B cell (primary cell): ENCODE measurements at places on chromosomes 3 and 15.
A peak's percentile ranks its signal among the peaks of the same experiment; 100 is the strongest.

DNA sequence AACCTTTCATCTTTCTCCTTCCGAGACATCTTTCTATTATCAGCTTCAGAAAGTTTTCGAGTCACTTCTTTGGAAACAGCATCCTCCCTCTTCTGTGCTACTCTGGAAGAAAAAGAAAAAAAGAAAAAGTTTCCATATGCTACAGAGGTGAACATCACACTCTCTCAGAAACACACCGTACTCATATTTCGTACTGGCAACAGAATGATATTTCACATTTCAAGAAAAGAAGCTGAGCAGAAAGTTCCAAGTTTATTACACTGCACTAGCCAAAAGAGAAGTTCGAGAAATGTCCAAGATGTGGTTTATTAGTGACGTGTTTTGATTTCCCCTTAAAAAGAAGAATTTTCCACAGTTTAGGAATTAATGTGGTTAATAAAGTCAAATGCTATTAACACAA is 6.0 kb downstream of the SSR3 start:
- no peak for DNase-seq

DNA sequence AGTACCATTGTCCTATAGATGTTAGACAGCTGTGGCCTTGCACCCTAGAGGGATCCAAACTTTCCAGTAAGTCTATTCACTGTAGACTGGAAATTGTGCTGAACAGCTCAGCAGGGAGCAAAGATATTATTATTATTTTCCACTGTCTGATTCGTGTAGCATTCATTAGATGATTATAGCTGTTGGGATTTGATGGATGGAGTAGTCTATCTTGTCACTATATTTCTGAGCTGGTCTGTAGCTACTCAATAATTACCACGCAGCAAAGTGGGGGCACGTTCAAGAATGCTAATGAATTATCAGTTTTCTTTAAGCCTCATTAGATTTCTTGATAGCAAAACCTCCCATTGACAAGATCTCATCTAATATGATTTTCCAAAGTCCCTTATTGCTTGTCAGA is 113.2 kb downstream of the RTP4 start:
- DNase-seq = no peak

GRCh38 chr3:112786002-112786590 is 60.6 kb downstream of the CD200R1L start:
- no peak for DNase-seq

DNA sequence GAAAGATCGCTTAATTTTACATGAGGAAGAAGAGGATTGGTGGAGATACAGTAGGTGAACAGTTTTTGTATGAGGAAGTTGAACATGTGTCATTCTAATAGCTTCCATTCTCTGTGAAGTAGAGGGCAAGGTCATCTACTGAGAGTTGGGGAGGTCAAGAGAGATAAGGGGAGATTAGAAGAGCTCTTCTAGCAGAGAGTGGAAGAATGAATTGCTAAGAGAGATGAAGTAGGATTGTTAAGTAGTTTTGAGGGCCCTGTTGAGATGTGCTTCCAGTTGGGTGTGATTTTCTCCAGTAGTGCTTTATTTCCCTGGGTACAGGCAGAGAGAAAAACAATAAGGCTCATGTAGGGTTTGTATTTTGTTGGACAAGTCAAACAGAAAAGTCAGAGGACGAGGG is 5.2 kb downstream of the OPA1 start:
- DNase-seq = no peak

DNA sequence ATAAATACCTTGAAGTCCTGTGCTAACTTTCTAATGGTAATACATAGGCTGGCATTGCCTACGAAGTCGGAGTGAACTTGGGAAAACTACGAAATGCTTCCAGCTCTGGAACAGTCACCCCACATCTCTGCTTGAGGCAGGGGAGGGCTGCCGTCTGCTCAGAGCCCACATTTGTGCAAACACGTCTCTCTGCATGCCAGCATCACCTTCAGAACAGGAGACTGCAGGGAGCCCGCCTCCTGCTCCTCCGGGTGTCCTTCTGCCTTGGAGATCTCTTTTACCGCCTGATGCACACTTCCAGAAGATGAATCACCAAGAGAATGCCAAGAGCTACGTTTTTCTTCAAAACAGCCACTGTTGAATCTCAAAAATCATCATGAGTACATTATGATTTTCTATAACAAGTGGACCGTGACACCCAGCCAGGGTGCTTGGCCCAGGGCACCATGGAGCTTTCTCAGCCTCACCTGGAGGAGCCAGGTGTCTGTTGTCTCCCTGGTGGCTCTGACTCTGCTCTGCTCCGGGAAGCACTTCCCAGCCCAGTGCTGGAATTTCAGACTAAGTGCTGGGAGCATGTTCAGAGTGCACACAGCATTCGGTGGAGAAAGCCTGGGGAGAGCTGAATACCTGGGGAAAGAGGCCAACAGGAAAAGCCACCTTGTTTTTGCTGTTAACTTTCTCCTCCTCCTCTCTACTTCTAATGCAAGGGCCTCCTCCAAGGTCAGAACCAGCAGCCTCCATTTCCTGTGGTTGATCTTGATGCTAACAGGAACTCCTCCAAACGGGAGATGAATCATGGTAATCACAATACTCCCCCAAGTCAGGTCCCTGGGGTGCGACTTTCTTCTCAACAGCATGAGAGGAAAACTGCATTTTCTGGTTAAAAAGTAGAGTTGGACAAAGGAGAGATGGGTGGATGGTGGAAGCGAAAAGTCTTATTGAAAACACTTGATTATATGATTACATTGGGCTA is 467.7 kb downstream of the GABRG3 start:
- DNase-seq = no peak

GRCh38 chr3:130404401-130404800 is 58.9 kb downstream of the COL6A5 start:
- DNase-seq = no peak

DNA sequence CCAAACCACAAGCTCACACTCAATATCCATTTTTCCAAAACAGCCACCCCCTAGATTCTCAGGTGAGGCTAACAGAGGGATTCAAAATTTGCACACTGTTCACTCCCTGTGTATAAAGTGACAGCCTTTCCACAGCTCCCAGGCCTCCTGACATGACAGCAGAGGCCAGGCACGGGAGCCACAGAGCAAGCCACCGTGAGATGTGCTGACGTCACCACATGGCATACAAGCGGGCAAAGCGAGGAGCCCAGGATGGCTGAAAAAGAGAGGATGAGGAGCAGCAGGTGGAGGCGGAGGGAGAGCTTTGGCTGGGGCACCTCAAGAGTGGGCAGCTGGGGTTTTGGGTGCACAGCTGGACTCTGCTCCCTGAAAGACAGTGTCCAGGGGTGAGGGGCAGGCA is 27.1 kb downstream of the EHD4 start:
- no peak for DNase-seq

DNA sequence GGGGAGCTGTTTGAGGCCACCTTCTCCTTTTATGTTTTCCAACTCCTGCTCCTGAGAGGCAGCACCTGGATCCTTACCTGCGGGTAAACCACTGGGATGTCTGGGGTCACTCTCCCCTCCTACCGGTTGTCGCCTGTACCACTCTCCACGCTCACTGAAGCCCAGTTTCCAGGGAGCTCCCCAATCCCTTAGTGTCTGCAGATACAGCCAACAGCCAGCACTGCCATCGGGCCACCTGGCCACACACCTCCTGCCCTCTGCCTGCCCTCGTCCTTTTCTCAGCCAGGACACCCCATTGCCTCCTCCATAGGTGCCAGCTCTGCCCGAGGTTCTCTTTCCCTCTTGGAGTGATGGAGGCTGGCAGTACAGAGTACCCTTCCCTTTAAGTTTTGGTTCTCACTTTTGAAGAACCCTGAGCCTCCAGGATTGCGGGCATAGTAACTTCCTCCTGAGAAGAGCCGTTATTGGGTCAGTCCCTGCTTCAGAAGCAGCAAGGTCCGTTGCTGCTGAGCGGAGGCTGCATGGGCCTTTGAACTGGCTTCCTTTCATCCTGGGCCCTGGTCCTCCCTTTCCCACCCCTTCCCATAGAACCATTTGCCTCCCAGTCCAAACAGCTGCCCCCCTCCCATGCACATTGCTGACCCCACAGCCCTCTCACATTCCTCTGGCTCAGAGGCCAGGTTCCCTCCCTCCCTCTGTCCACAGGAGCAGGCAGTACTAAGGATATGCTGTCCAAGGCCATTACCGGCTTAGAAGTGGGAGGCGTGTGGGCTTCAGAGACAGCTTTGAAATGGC is 30.9 kb downstream of the ARNT2 start:
- DNase-seq = no peak

GRCh38 chr3:185251272-185251671 is 2.6 kb downstream of the EHHADH start:
- no peak for DNase-seq

- no peak for DNase-seq
Observed at GRCh38 chr3:64038253-64038767, 15.0 kb upstream of the PSMD6 start.

DNA sequence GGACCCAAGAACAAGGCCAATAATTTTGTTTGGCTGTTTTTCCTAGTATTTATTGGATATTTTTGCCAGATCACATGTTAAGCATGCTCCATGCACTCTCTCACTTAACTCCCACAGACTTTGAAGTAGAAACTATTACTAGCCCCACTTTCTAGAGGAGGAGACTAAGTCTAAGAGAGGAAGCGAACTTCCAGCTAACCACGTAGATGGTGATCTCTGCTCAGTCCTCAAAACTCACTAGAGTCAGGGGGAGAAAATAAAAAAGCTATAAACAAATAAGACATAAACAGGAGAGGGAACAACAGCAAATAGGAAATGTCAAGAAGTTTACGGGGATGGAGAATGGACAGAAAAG is 481.0 kb upstream of the PROK2 start:
- no peak for DNase-seq

GRCh38 chr3:87867001-87867400 is 191.8 kb downstream of the CGGBP1 start:
- DNase-seq = no peak

- no peak for DNase-seq
Observed at GRCh38 chr3:28042707-28043106, 198.7 kb upstream of the CMC1 start.

DNA sequence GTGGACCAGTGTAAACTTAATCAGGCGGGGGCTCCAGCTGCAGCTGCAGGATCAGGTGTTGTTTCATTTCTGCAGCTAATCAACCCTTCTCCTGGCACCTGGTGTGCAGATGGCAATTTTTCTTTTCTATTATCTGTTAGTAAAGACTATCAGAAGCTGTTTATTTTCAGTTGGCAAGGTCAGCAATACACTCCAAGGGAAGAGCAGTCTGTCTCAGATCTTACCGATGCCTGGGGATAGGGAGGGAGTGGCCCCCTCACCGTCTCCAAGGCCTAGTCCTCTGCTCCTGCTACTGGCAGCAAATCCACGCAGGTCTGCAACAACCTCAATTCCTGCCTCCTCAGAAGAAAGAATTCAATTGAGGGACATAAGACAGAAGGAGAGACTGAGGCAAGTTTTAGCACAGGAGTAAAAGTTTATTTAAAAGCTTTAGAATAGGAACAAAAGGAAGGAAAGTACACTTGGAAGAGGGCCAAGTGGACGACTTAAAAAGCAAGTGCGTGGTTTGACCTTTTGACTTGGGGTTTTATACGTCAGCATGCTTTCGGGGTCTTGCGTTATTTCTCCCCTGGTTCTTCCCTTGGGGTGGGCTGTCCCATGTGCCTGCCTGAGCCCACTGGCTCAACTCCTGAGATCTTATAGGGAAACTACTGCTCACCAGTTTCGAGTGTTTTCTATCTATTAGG is 9.2 kb downstream of the CCRL2 start:
- DNase-seq = no peak

- DNase-seq = no peak
Observed at GRCh38 chr15:49296258-49296657, 126.2 kb downstream of the GALK2 start.

- no peak for DNase-seq
Observed at GRCh38 chr3:58291671-58292338, 14.2 kb upstream of the RPP14 start.

- no peak for DNase-seq
Observed at GRCh38 chr3:66723231-66723630, 222.4 kb upstream of the LRIG1 start.

GRCh38 chr3:55189359-55189801 is 261.5 kb upstream of the LRTM1 start:
- no peak for DNase-seq

- no peak for DNase-seq
Observed at GRCh38 chr3:134460965-134461364, 24.8 kb downstream of the ANAPC13 start.

DNA sequence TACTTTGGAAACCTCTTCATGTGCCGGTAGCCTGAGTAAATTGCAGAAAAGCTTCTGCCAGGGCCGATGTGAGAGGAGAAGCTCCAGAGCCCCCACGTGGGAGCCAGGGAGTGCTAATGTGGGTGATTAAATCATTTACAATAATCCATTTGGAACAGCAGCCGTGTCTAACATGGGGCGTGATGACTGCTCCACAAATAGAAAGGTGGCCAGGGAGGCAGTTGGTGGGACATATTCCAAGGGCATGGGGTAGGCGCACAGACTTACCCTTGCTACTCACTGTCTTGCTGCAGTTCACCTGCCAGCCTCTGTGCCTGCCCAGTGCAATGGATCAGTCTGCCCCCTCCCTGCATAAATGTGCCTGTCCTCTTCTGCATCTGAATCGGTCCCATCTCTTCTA is 39.3 kb upstream of the INSYN1 start:
- no peak for DNase-seq

DNA sequence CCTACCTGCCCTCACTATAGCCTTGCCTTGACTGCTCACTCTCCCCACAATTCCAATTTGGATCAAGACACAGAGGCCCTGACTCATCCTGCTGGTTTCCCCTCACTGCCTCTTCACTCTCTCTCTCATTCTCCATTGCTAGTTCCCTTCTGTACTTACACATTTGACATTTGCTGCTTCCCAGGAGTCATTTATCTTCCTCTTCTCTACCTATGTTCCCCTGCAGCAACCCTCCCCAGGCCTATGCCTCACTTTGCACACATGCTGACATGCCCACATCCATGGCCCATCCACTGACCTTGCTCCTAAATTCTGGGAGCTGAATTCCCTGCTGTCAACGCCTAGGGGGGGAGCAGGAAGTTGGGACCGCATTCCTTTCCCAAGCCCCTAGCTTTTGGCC is 82.2 kb downstream of the SRGAP3 start:
- no peak for DNase-seq

DNA sequence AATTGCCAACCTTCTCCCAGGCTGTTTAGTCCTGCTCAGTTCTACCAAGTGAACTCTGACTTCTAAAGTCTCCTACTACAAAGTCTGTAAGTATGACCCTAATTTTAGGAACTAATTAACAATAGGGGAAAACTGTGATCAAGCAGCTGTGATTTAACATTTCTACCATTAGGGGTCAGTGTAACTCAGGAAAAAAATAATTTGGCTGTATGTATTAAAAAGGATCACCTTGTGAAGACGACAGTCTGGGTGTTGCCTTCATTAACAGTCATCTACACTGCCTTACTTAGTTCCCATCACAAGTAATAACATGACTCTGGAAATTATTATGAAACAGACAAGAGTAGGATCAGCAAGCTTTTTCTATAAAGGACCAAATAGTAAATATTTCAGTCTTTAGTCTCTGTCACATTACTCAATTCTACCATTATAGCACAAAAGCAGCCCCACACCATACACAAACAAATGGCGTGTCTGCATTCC is 4.2 kb upstream of the NPHP3 start:
- DNase-seq = peak; percentile 82
